ENCODE measurements at places on chromosomes 1 and 21. TPM values are rescaled to one million over a fixed set of nuclear protein-coding genes. Genes with fewer than 3 reads are reported as not detected.

The RASSF5 gene
- 35.5 TPM for total RNA-seq

The LRRC52 gene
- not detected for total RNA-seq

The ADGRL4 gene
- 31.7 TPM for total RNA-seq

The XCL1 gene
- not detected for total RNA-seq

The SPRR2F gene
- total RNA-seq = not detected

The PGBD5 gene
- total RNA-seq = 1.8 TPM

The LAMC2 gene
- total RNA-seq = 14.5 TPM

The GCSAML gene
- 0.91 TPM for total RNA-seq

The CCDC17 gene
- 2.4 TPM for total RNA-seq

The S100A1 gene
- not detected for total RNA-seq

The CLCA1 gene
- total RNA-seq = 0.18 TPM

The NEK7 gene
- 54.1 TPM for total RNA-seq

The IL10 gene
- 0.68 TPM for total RNA-seq

The ALX3 gene
- not detected for total RNA-seq

The CNKSR1 gene
- 40.6 TPM for total RNA-seq

The ADAMTS1 gene
- total RNA-seq = 145 TPM

The AADACL3 gene
- not detected for total RNA-seq

The FCRL4 gene
- total RNA-seq = not detected

The CLSTN1 gene
- 75.0 TPM for total RNA-seq

The S100B gene
- total RNA-seq = 3.0 TPM

The MAGOH gene
- total RNA-seq = 36.0 TPM
